ENCODE measurements at places on chromosomes 7 and 10.

- DNase-seq: no peak
Observed at GRCh38 chr7:114021135-114021534, 102.3 kb upstream of the PPP1R3A start.

GRCh38 chr10:103284170-103284569 is 7.2 kb downstream of the INA start:
- peak; percentile 79 for DNase-seq

DNA sequence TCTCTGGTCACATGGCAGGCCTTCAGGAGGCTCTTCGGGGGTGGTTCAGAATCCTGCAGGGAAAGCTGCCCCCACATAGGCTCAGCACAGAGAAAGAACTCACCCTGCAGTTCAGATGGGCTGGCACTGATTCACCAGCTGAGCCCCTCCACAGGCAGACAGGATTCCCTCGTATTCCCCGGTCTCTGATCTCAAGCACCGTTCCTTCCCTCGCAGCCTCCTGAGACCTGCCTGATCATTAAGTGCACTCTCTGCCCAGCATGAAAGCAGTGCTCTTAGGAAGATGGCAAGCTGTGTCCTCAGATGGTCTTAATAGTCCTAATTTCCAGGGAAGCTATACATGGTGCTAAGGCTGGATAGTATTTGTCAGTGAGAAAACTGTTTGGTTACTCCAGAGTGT is 78.2 kb upstream of the NPS start:
- no peak for DNase-seq

DNA sequence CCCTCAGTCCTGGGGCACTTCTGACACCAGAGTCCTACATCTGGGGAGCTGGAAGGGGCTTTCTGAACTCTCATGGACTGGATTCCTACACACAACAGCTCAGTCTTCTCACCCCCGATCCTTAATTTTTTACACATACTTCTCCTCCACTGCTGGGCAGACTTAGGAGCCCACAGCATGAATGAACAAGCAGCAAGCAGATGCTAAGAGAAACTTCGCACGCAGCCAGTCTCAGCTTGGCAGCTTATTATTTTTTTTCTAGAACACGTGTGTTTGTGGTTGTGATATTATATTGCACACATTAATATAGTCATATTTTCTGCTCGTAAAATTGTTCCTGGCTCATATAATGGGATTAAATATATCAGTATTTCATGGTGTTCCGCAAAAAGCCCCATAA is 50.9 kb upstream of the LOXL4 start:
- DNase-seq: no peak

- no peak for DNase-seq
Observed at GRCh38 chr10:44771233-44771995, 139.7 kb upstream of the TMEM72 start.

- peak; percentile 91 for DNase-seq
Observed at GRCh38 chr10:95793401-95794045, 37.6 kb downstream of the ENTPD1 start.

- no peak for DNase-seq
Observed at GRCh38 chr10:90959826-90960225, 38.9 kb upstream of the ANKRD1 start.

GRCh38 chr10:79407423-79407796 is 38.0 kb downstream of the ZCCHC24 start:
- no peak for DNase-seq

DNA sequence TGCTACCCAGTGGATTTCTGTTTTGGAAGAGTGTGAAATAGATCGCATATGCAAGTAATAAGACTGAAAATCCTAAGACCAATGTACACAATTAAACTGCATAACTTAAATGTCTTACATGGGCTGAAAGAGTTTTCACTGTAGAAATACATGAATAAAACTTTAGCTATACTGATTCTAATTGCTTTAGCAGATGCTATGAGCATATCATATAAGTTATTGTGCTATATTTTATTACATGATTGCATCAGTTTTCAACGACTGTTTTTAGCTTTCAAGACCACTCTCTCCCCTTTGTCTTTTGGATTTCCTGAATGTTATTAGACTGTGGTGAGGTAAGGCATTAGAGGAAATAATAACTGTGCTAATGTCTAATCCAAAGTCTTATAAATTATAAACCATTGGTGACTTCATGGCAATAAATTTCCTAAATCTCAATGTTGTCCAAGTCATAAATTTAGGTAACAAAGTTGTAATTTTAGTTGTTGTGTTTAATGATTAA is 124.5 kb downstream of the SEMA3A start:
- no peak for DNase-seq

GRCh38 chr10:59976909-59977308 is 70.6 kb upstream of the CCDC6 start:
- no peak for DNase-seq

- no peak for DNase-seq
Observed at GRCh38 chr10:91711885-91712680, 79.2 kb upstream of the PPP1R3C start.

GRCh38 chr10:87590705-87591588 is 68.7 kb upstream of the PAPSS2 start:
- DNase-seq: no peak

DNA sequence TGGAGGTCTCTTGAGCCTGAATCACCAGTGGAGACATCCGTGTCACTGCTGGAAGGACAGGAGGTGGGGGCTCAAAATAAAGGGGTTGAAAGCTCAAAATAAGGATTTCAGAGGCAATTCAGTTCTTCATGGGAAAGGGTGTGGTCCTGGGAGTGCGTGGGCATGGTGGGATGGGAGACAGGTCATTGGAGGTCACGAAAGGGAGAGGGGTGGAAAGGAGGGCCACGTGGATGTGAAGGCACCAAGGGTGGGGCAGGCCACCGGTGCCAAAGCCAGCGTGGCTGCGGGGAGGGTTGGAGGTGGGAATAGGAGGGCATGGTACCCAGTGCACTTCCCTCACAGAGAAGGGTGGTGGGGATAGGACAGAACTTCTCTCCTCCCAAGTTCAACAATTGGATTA is 59.7 kb downstream of the HTR5A start:
- no peak for DNase-seq

DNA sequence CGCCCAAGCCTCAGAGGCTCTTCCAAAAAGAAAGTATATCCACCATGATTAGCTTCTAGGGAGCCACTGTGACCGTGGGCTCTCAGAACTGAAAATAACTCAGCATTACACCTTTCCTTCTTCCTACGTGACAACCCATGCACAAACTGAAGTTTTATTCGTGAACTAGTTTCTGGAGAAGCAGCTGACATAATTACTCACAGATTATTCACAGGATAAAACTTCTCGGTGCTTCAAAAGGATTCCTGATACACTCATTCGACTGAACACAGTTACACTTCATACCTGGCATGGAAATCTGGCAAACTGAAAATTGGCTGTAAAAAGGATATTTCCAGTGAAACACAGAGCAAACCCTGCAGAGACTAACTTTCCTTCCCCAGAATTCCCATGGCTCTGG is 139.2 kb upstream of the PTER start:
- DNase-seq: no peak

- DNase-seq: no peak
Observed at GRCh38 chr10:58951746-58952145, 224.7 kb upstream of the PHYHIPL start.

GRCh38 chr10:13139676-13140075 is 21.7 kb upstream of the MCM10 start:
- DNase-seq: no peak

DNA sequence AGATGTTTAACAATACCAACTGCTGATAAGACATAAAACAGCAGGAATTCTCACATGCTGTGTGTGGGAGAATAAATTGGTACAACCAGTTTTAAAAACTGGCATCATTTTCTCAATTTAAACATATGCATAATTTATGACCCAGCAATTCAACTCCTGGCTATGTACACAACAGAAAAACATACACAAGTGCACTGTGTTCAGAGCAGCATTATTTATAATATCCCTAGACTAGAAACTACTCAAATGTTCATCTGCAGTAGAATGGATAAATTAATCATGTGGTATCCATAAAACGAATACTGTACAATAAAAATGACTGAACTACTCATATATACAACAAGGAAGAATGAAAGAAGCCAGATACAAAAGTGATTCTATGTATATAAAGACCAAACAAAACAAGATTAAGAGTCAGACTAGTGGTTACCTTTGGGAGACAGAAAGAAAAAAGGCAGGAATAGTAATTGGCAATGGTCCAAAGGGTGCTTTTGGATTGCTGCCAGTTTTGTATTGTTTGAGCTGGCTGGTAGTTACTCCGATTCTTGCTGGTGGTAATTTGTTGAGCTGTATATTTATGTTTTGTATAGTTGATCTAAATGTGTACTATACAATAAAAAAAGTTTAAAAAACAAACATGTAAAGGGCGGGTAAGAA is 306.0 kb downstream of the TFEC start:
- DNase-seq: no peak

- no peak for DNase-seq
Observed at GRCh38 chr10:33009244-33010131, 51.5 kb upstream of the ITGB1 start.

- no peak for DNase-seq
Observed at GRCh38 chr10:121131426-121132265, 280.5 kb downstream of the WDR11 start.

- DNase-seq: peak; percentile 2
Observed at GRCh38 chr10:115092258-115092554, 959 bp upstream of the ATRNL1 start.

- DNase-seq: peak; percentile 87
Observed at GRCh38 chr7:151727579-151728285, 149.2 kb downstream of the PRKAG2 start.

- DNase-seq: no peak
Observed at GRCh38 chr7:105209870-105210269, 178.9 kb downstream of the SRPK2 start.

DNA sequence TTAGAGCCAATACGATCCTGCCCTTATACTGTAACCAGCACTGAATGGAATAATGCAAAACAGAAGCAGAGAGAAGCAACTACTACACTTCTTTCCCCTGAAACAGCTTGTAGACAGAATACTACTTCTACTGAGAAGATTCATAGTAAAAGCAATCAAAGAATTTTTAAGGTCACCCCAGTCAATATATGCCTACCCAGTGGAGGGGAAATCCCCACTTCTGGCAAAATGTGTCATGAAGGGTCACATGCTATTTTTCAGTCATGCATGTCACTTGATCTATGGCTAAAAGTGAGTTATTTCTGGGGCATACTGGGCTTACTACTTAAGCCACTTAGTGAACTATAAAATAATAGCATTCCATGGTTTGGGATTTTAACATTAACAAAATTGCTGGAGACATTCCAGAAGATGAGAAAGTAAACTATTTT is 25.6 kb downstream of the IRF5 start:
- peak; percentile 91 for DNase-seq

GRCh38 chr10:109676703-109677102 is 246.6 kb downstream of the XPNPEP1 start:
- DNase-seq: no peak

GRCh38 chr10:10938676-10939075 is 79.0 kb upstream of the CELF2 start:
- DNase-seq: no peak

DNA sequence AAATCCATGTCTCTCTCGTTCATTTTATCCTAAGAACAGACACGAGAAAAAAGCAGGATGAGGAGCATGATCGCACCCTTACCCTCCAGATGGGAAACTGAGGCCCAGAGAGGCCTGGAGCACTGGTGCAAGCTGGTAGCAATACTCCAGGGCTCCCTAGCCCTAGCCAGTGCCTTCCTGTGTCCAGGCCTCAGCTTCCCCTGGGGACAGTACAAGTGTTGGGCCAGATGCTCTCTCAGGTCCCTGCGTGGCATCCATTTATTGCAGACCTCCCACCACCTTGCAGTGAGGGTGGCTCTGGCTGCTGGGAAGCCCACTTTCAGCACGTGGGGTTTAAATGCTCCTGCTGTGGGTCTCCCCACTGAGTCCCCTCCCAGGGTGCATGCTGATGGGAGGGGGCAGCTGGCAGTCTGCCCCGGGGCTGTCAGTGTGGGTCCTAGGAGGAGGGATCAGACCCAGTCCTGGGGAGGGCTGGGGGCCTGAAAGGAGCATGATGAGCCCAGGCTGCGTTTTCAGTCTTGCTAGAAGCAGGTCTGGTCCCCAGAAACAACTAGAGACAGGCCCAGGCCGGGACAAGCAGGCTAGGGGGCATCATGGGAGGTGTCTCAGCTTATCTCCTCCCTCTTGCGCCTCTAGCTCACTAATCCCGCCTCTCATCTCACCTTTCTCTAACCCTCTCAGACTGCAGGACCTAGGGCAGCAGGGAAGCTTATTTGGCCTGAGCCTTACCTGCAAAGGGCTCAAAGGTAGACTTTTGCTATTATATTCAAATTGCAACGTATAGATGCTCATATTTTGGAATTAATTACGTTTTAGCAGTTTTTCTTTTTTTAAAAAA is 662 bp upstream of the PPIF start:
- no peak for DNase-seq

DNA sequence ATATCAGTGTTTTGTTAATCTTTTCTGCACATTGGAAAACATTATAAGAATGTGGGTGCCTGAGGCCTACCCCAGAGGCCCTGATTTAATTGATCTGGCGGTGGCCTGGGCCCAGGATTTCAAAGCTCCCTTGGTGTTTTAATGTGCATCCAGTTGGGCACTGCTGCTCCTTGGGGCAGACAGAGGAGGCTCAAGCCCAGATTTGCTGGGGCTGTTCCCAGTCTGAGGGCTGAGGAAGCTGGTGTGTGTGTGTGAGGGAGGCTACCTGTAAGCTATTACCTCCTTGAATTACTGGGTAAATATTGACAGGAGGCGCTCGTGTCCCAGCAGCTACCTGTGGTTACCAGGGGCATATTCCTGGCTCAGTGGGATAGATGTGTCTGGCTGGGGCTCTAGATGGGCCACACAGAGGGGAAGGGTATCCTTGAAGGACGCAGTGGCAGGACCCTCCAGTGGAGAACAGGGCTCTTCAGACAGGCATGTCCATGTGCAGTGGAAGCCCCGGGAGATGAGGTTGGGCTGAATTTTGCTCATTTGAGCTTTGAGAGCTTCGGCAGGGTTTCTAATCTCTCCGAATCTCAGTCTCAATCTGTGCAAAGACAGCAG is 975.4 kb upstream of the ZNF722 start:
- no peak for DNase-seq

DNA sequence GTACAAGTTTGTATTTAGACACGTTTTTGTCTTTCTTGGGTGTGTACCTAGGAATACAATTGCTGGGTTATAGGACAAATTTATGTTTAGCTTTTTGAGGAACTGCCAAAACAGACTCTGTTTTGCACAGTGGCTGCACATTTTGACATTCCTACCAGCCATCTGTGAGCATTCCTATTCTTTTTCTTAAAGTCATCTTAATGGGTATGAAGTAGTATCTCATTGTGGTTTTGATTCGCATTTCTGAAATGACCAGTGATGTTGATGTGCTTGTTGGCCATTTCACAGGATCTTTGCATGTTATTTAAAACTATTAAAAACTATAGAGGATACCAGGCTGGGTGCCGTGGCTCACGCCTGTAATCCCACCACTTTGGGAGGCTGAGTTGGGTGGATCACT is 32.6 kb upstream of the IL15RA start:
- DNase-seq: no peak
